ENCODE measurements at places on chromosomes 12 and 14. TPM values are rescaled to one million over a fixed set of nuclear protein-coding genes. Genes with fewer than 3 reads are reported as not detected.

- DNase-seq = no peak
These were observed 39.6 kb downstream of the PRKCH start for GRCh38 chr14:61360796-61361525.

The CELA1 gene
- not detected for total RNA-seq

DNA sequence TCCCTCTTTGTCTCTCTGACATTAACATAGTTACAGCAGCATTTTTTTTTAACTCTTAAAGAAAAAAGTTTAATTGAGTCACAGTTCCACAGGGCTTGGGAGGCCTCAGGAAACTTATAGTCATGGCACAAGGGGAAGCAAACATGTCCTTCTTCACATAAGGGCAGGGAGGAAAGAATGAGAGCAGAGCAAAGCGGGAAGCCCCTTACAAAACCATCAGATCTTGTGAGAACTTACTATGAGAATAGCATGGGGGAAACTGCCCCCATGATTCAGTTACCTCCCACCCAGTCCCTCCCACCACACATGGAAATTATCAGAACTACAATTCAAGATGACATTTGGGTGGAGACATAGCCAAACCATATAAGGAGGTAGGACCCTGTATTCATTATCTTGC lies 96.2 kb downstream of the PLBD1 start:
- no peak for DNase-seq

GRCh38 chr12:130639476-130640424 lies 76.3 kb downstream of the RIMBP2 start:
- no peak for DNase-seq

The REM2 gene
- 1.0 TPM for total RNA-seq

GRCh38 chr12:27672643-27673042 lies 23.6 kb upstream of the REP15 start:
- no peak for DNase-seq

The EMP1 gene
- 360 TPM for total RNA-seq

DNA sequence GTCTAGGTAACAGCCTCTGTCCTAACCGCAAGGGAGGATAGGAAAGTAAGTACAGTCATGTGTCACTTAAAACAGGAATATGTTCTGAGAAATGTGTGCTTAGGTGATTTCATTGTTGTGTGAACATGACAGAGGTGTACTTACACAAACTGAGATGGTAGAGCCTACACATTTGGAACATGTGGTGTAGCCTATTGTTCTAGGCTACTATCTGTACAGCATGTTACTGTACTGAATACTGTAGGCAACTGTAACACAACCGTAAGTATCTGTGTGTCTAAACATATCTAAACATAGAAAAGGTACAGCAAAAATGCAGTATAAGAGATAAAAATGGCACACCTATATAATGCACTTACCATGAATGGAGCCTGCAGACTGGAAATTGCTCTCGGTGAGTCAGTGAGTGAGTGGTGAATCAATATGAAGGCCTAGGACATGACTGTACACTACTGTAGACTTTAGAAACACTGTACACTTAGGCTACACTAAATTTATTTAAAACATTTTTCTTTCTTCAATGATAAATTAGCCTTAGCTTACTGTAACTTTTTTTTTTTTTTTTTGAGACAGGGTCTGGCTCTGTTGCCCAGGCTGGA lies 13.2 kb upstream of the MDM2 start:
- DNase-seq = no peak

DNA sequence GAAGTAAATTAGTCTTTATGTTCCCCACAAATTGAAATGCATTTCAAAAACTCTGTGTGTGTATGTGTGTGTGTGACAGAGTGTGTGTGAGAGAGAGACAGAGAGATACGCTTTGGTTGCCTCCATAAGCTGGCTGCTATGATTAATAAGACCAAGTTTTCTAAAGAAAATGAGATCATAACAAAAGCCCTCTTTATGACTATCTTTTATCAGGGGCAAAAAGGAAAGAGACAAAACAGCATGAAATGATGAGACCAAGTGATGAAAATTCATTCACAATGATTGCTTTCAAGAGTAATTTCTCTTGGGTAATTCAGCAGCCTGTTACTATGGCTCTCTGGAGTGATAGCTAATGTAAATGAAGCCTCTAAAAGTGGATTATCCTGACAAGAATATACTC lies 277.6 kb upstream of the PLEKHG7 start:
- DNase-seq = no peak

The LBHD2 gene
- total RNA-seq = not detected

GRCh38 chr14:55752580-55753390 lies 172.8 kb downstream of the KTN1 start:
- no peak for DNase-seq

The DTX1 gene
- 2.3 TPM for total RNA-seq

The MYO1H gene
- total RNA-seq = not detected

The MSRB3 gene
- 30.0 TPM for total RNA-seq

DNA sequence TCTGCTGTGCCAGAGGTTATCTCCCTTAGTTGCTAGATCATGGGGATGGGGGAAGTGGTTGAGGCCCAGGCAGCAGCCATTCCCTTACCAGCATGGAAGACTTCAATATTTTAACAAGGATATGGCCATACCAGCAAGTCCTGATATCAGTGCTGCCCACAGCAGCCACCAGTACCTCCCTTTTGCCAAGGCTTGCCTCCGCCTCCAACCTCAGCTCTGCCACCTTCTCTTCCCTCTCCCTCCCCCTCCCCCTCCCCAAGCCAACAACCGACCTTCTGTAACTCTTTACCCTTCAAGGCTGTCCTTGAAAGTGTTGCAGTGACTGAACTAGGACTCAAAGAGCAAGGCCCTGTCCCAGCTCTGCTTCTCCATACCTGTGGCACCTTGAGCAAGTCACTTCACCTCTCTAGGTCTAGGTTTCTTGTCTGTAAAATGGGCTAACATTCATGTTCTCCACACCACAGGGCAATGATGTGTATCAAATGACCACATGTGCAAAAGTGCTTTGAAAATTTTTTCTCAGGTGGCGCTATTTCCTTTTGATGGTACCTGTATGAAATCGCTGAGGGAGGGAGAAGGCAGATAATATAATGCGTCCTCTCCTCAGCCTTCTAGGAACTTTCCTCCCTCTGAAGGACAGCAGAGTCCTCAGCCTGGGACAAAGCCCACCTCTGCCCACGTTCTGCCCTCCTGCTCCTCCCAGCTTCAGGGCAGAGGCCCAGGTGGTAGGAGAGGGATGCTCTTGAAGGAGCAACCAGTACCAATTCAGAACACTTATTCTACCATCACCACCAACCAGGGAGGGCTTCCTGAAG lies 14.7 kb downstream of the PLEKHG6 start:
- no peak for DNase-seq

DNA sequence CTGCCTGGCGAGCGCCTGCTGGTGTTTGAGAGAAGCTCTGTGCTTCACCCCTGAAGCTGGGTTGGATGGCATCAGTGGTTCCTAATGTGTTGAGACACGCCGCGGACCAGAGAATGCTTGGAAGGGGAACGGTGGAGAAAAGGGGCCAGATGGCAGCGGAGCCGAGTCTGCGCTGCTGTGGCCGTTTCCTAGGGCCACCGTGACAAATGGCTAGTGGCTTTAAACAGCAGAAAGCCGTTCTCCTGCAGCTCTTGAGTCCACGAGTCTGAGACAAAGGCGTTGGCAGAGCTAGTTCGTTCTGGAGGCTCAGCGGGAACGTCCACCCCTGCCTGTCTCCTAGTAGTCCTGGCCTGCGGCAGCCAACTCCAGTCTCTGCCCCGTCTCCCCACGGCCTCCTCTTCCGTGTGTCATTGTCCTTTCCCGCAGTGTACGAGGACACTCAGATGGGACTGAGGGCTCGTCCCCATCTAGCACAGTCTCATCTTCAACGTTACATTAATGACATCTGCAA lies 103.6 kb downstream of the ADGRD1 start:
- DNase-seq = no peak

The RNASE7 gene
- not detected for total RNA-seq

- no peak for DNase-seq
These were observed 3.4 kb downstream of the MMP17 start for GRCh38 chr12:131831635-131832041.

The OTOGL gene
- 0.15 TPM for total RNA-seq

The LRRC10 gene
- total RNA-seq = not detected

GRCh38 chr14:60125918-60126317 lies 34.2 kb downstream of the PCNX4 start:
- DNase-seq = no peak

DNA sequence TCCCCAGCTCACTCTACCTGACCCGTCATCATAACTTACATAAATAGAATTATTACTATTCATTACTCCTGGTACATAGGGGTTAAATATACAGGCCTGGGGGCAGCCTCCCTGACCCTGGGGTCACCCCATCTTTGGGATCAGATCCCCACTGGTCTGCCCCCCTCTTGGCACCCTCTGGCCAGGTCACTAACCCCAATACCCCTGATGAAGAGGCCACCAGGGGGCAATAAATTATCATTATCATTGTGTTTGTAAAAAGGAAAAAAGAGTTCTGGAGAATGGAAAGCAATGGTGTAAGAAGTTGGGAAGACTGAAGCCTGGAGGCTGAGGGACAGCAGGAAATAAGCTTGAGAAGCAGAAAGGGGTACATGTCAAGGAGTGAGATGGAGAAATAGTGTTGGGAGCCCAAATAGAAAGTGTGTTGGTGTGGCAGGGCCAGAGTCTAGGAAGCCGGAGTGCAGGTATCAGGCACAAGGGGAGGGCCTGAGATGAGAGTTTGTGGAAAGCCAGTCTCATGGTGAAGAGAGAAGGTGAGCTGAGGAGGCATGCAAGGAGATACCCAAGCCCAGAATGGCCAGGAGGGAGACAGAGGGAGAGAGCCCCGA lies 6.1 kb upstream of the AAAS start:
- DNase-seq = no peak

DNA sequence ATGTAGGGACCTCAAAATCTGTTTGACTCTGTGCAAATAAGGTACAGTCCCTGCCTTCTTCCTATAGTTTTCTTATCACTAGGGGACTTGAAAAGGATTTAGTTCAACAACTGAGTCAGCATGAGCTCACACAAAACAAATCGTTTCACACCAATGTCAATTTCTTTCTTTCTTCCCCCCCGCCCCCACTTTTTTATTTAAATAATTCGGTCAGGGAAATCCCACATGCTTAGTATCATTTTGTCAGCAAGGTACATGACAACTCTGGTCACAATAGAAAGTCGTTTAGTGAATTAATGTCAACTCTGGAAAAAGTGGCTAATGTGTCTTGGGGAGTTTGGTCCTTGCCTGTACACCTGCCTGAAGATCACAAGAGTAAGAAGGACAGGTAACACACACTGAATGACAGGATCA lies 232.2 kb upstream of the PLEKHG7 start:
- no peak for DNase-seq

DNA sequence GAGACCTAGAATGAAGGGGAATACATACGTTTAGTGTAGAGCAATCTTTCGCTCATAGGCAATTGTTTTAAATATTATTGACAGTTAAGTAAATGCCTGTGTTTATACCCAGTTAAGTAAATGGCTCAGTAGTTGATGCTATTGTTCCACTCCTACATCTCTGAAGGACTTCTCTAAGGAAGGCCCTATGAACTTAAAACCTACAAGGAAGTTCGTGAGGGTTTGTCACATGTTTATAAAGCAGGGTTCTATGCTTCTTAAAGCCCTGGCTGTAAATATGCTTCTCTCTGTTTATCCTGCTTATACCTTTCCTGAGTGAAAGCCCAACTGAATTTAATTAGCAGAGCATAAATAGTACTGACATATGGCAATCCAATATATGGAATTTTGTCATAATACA lies 282.1 kb upstream of the NPAS3 start:
- DNase-seq = no peak
